ENCODE measurements at places on chromosomes 6 and 20. TPM values are rescaled to one million over a fixed set of nuclear protein-coding genes. Genes with fewer than 3 reads are reported as not detected.

The PRPH2 gene
- not detected for total RNA-seq

The DEFB132 gene
- total RNA-seq, result not detected

The APMAP gene
- 110 TPM for total RNA-seq

The GPX5 gene
- not detected for total RNA-seq

The HTR1B gene
- total RNA-seq, result not detected

DNA sequence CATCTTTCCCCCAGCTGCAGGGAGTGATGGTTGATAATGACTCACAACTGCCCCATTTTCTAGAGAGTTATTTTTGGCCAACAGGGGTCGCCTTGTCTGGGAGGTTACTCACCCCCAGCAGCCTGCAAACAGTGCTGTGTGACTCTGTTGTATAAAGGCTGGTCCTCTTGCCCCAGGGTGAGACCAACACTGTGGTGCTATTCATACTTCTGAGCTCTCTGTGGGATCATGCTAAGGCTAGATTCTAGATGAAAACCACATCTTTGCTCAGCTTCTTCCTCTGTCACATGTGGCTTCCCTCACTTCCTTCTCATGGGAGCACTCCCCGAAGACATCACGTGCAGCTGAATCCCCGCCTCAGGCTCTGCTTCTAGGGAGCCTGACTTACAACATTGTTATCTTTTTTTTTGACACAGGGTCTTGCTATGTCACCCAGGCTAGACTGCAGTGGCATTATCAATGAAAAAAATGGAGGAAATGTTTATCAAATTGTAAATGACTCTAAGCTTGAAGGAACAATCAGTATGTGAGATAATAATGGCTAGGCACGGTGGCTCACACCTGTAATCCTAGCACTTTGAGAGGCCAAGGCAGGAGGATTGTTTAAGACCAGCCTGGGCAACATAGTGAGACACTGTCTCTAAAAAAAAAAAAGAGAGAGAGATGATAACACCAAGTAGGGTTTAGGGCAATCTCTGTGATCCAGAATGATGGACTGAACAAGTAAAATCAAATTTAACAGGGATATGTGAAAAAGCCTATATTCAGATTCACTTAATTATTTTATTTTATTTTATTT lies 55.7 kb upstream of the SLC23A2 start:
- DNase-seq, result peak; percentile 61

DNA sequence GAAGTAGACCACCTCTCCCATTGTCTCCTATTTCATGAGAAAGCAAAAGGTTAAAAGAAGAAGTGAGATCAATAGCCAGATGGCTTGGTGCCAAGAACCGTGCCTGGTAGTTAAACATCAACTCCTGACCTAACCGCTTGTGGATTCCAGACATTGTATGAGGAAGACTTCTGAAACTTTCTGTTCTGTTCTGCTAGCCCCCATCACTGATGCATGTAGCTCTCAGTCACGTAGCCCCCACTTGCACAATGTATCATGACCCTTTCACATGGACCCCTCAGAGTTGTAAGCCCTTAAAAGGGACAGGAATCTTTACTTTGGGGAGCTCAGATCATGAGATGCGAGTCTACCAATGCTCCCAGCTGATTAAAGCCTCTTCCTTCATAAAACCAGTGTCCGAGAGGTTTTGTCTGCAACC lies 301.2 kb downstream of the RNGTT start:
- no peak for DNase-seq

Data from H4 (cell line).